Stimulated activated CD8-positive, alpha-beta memory T cell treated with anti-CD3 and anti-CD28 coated beads, Interleukin-7, amount 100 ng/mL, for 24 hours (primary cell): ENCODE measurements at places on chromosomes 13 and 19.

DNA sequence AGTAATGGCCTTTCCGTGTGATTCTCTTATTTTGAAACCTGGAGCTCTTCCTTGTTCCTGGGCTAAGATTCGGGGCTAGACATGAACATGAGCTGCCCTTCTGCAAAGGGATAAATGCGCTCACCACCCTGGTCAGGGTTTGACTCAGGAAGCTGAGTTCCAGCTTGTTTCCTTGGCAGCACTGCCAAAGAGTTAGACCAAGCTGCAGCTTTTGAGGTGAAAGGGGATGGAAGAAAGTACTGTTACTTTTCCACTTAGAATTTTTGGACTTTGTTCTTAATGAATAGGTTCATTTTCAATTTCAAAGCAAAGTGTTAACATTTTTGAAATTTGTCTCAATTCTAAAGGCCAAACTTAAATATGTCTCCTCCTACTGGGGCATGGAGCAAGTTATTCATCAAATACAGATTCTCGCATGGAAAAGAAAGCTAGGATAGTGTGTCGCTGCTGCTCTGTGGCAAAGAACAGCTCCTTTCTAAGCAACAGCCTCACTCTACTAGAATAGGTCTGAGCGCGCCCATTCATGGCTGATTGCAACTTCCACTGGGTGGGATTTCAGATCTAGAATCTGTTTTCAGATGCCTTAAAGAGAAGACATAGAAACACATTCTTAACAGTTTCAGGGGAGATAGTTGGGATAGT lies 2.2 kb downstream of the RGCC start:
- no peak for DNase-seq

- DNase-seq = no peak
These were observed 20.2 kb downstream of the CEBPA start for GRCh38 chr19:33282036-33282671.

DNA sequence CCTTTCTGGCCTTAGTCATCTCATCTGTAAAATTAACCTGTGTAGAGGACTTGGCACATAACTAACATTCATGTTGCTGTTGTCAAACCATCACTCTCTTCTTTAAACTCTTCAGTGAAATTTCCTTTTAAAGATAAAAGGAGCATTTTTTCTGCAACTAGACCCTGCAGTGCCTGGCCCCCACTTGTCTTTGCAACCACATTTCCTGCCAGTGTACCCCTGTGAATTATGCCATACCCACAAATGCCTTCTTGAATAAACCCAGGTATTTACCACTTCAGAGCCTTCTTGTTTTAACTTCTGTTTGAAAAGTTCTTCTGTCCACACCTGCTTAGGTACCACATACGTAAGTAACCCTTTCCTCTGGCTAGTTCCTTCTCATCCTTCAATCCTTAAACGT lies 118.8 kb downstream of the CDK8 start:
- DNase-seq = no peak

DNA sequence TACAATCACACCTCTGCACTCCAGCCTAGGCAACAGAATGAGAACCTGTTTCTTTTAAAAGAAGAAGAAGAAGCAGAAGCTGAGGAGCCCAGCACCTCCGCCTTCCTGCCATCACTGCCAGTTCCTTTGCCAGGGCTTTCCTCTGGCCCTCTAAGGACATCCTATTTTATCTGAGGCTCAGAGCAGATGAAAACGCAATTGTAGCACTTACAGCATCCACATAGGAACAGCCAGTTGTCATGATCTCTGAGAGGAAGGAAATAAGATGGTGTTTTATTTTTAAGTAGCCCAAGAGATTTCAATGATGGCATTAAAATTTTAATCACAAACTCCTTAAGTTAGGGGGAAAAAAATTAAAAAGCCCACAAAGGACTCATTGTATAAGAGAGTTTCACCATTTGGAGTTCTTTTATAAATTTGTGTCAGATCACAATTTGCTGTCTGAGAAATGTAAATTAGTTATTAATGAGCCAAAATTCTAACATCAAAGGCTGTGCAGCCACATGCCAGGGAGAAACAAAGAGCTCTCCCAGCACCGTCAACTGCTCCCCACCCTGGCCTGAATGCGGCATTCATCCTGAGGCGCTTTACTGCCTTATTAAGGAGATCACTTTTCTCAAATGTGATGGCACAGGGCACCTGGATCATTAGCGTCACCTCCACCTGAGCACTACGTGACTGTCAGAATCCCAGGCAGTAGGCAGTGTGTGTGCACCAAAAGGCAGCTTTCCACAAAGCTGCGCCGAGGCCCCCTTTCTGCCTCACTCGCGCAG lies 393.0 kb downstream of the FOXO1 start:
- no peak for DNase-seq

DNA sequence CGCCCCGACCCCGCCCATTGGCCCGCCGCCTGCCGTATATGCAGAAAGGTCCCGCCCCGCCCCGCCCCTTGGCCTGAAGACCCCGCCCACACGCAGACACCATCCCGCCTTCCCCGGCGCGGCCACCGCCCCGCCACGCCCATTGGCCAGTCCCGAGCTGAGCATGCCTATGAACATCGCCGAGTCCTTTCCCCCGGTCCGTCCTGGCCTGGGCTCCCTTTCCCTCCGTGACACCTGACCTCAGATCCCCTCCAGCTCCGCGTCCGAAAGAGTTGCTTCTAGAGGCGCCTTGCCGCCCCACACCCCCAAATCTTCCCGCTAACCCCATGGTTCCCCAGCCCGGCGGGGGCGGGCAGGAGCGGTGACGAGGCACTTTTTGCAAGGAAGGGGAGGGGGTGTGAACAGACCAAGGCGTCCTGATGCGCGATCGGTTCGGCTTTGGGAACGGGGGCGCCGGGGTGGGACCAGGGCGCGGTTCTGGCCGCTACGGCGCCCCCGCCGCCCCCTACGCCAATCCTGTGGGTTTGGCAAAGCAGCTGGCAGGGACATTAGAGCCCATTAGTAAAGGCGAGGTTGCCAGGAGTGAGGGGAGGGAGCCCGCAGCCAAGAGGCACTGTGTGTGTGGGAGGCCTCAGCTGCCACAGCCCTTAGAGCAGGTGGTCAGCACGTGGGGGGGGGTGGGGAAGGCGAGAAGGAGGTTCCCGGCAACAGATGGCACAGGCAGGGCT lies 406 bp upstream of the NUMBL start:
- DNase-seq = peak; percentile 77

DNA sequence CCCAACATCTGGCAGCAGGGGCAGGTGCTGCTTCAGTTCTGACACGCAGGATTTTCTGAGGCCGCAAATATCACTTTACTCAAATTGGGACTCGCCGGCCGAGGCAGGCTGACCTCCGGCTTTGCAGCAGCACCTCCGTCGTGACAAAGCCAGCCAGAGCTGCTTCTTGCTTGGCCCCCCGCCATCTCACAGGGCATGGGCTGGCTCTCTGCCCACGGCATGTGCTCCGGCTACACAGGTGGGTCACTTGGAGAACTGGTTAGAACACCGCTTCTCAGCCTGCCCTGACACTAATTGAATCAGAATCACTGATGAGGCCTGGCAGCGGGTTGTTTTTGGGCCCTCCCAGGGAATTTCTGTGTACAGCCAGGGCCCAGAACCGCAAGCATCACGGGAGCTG lies 112.3 kb downstream of the SLC7A1 start:
- no peak for DNase-seq

GRCh38 chr13:79995334-79995733 lies 345.6 kb downstream of the SPRY2 start:
- no peak for DNase-seq

- DNase-seq = no peak
These were observed 1.0 kb upstream of the CTXN1 start for GRCh38 chr19:7926727-7927604.

- DNase-seq = no peak
These were observed 34.9 kb downstream of the SIPA1L3 start for GRCh38 chr19:37941782-37942515.

- DNase-seq = no peak
These were observed 394.9 kb downstream of the DLEU7 start for GRCh38 chr13:50448535-50448998.

GRCh38 chr13:30107121-30107520 lies 200.2 kb downstream of the KATNAL1 start:
- no peak for DNase-seq

- no peak for DNase-seq
These were observed 63.6 kb downstream of the ZNF44 start for GRCh38 chr19:12230751-12231733.

DNA sequence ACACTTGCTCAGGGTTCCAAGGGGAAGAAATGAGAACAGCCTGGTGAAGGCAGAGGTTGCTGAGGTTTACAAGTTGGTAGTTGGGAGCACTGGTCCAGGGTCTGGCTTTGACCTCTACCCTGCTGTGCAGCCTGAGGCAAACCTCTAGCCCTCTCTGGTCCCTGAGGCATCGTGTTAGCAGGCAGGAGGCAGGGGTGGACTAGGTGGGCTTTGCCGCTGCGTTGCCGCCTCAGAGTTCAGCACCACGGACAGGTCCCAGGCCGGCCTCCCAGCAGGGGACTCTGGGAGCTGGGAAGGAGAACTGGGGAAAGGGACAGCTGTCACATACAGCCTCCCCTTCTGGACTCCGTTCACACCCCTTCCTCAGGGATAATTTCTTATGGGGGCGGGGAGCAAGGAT lies 3.1 kb downstream of the NCAN start:
- no peak for DNase-seq

DNA sequence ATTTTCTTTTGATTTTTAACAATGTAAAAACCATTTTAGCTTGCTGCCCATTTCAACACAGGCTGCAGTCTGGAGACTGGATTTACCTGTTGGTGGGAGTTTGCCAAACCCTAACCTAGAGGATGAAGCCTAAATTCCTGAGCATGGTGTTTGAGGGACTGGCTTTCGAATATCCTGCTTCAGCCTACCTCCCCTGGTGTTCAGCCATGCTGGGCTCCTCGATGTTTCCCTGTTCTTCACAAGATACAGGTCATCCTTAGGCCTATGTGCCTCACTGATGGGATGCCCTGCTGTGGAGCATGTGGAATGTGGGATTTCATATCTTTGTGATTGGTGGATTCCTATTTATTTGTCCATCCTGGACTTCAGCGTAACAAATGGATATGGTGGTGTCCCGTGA lies 20.4 kb upstream of the ERCC5 start:
- DNase-seq = no peak

DNA sequence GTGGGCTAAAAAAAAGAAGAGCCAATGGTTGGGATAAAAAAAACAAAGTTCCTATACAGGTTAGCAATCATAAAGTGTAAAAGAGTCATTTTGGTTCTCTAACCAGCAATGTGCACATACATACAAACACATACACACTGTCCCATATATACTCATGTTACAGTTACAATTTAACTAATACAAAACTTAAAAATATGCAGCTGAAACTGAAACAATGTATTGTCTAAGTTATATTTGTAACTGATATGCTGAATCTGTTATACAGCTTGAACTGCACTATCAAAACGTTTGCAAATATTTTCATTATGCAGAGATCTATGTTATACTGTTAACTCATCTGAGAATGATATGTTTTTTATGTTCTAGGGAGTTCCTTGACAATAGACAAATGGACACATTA lies 173.7 kb downstream of the KLF12 start:
- no peak for DNase-seq

- DNase-seq = no peak
These were observed 463.5 kb downstream of the GPC6 start for GRCh38 chr13:93690139-93690538.

DNA sequence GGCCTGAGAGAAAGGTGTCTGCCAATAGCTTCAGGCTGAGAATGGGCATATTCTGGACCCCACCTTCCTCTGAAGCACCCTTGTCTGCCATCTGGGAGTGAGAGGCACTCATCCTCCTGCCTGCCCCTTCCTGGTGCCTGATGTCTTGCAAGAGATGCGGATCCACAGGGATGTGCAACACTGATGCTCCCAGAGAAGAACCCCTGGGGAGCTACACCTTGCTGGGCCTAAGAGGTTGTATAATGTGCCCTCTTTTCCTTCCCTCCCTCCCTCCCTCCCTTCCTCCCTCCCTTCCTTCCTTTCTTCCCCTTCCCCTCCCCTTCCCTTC lies 34.6 kb downstream of the ADPRHL1 start:
- no peak for DNase-seq

DNA sequence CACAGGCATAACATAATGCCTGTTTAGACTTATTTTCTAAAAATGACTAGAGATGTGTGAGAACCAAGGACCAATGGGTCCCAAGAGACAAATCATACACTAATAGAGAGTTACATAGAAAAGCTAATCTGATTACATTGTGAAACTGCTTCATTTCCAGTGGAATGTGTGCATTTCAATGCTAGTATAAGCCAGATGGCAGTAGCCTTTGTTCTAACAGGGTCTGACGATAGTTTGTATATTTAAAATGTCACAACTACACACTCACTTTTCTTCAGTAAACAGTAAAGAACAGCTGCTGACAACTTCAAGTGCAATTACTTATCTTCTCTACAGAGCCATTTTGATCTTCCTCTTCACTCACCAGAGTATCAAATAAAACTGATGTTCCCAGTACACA lies 4.3 kb upstream of the SLITRK5 start:
- no peak for DNase-seq

- no peak for DNase-seq
These were observed 458.1 kb upstream of the ARGLU1 start for GRCh38 chr13:107025991-107026390.

- DNase-seq = no peak
These were observed 11.3 kb downstream of the LCP1 start for GRCh38 chr13:46170687-46171086.

GRCh38 chr19:45066921-45067661 lies 9.2 kb downstream of the ZNF296 start:
- DNase-seq = no peak

GRCh38 chr13:70668983-70669382 lies 560.7 kb upstream of the KLHL1 start:
- no peak for DNase-seq

DNA sequence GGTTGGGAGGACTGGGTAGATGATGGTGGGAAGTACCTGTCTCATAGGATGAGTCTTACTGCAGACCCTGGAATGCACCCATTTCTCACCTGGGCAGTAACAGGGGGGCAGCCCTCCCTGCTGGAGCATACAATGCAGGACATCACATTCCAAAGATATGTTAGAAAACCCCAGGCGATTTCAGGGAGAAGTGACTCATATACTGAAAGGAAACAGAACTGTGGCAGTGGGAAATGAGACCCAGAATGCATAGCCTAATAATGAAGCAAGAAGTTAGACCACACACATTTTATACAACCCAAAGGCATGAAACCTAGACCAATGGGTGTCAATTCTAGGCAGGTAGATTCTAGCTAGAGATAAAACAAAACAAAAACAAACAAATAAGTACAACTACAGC lies 402.7 kb downstream of the IRS2 start:
- no peak for DNase-seq

DNA sequence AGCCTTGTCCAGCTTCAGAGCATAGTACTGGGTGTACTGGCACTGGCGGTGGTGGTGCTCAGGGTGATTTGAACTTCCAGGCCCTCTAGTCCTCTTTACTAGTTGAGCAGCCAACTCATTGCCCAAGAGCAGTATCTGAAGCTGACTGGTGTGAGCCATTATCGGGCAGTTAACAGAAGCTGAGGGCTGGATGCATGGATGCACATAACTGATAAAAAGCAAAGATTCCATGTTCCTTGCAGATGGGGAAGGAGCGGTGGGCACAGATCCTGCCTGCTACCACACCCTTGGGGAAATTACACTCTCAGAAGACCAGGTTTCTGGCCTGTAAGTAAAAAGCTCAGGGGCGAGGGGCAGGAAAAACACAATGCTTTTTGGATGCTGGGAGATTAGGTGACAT lies 499.4 kb upstream of the ARGLU1 start:
- no peak for DNase-seq

GRCh38 chr13:99199541-99200431 lies 868 bp upstream of the UBAC2 start:
- no peak for DNase-seq
